Stimulated activated CD8-positive, alpha-beta memory T cell treated with anti-CD3 and anti-CD28 coated beads, Interleukin-12 subunit alpha, Interleukin-12 subunit beta, amount 100 ng/mL, for 1 hour (primary cell): ENCODE measurements at places on chromosomes 4 and X.
A peak's percentile ranks its signal among the peaks of the same experiment; 100 is the strongest.

GRCh38 chr4:7365462-7366179, 69.1 kb downstream of the PSAPL1 start:
- no peak for DNase-seq

- no peak for DNase-seq
Observed at GRCh38 chrX:97895751-97896150, 1012.0 kb downstream of the RPA4 start.

GRCh38 chr4:26751838-26752237, 108.8 kb upstream of the STIM2 start:
- DNase-seq = no peak

GRCh38 chr4:142124874-142125273, 488.5 kb downstream of the IL15 start:
- DNase-seq = no peak

DNA sequence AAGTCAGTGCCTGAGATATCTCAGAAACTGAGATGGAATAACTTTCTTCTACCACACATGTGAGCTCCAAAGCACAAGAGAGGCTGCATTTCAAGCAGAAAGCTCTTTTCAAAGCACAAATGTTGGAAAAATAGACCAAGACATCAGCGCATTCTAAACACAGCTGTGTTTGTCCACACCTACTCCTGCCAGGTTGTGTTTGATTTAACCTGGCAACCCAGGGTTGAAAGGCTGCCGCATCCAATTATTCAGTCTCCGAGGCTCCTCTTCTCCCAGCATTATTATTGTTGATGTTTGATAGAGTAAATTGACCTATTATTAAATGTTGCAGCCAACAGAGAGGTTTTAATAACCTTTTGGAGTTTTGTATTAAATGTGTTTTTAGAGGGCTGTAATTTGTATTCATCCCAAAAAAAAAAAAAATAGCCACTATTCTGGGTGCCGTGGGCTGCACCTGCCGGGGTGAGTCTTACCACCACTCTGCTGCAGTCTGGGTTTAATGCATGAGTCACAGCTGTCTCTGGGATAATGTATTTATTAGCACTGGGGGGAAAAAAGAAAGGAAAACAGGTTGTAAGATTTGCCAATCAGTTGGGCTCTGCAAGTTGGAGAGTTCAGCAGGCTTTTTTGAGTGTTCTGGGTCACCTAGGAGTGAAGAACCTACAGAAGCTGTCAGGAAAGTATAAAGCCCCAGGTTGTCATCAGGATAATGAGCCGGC, 105.2 kb upstream of the NOCT start:
- no peak for DNase-seq

DNA sequence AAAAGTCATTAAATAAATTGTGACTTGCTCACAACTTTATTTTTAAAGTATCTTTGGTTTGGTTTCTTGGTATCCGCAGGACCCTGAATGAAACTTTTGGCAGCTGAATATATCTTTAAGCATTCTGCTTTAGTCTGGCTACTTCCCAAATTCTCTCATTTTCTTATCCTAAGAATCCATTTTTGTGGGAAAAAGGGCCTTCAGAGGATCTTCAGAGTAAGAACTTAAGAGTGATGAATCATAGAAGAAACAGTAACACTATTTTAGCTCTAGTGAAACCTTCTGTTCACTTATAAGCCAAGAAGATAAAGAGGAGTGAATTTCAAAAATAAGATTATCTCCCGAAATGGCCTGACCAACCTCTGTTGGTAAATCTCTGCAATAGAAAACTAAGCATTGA, 540.6 kb upstream of the MAGEB18 start:
- DNase-seq = no peak

DNA sequence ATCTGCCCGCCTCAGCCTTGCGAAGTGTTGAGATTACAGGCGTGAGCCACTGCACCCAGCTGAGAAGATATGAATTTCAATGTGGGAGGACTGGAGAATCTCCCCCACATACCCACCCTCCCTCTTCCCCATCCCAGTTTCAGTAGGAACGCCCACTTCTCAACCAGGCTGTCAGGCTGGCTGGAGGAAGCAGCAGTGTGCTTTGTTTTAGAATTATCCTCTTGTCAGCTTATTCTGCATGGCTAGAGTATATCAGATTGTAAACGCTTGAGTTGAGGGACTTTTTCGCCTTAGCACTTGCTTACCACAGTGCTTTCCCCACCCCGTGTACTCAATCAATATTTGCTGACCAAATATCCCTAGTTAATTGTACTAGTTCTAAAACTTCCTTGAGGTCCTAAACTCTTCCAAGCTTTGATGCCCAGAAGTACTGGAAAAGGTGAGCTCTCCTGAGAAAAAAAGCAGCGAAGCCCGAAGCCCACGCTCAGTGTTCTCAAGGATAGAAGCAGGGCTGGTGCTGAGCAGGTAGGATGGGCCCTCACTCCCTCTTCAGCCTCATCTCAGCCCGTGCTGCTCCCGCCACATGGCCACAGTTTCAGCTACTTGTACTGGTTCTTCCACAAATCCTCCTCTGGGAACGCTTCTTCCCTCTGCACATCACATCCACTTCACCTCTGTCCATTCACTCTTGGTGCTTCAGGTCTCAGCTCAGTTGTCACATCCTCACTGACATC, 7.3 kb upstream of the ARHGAP10 start:
- no peak for DNase-seq

DNA sequence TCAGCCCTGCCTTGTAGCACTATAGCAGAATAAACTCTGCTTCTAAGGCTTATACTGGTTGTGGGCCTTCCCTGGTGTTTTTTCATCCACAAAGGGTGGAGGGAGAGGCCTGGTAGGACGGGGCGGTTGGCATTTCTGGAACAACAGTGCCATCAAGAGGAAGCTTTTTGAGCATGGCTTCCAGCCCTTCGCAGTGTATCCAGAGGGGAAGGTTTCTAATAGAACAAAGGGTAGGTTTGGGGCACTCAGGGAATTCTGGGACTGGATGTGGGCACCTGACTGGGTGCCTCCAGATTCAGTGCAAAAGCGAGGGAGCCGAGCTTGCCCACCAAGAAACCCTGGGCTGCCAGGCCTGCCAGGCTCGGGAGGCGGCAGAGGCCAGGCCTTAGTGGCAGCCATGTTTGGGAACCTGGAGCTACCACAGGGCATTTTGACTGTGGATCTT, 229.6 kb upstream of the AGTR2 start:
- DNase-seq = no peak

- no peak for DNase-seq
Observed at GRCh38 chr4:142500966-142501365, 345.1 kb downstream of the INPP4B start.

DNA sequence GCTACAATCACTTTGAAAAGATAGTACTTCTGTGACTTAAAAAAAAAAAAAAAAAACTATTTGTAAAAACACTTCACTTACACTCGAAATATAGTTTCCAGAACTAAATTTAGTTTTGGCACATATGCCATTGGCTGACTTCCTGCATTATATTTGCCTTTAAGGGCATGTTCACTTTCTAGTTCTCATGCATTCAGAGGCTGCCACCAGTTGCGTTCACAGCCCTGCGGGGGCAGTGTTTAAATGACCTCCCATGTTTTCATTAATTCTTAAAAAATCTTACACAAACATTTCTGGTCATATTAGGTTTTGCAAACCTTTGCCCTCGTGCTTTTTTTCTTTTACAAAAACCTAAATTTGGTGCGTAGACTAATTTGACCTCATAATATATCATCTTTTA, 12.4 kb upstream of the ARHGAP6 start:
- DNase-seq = no peak

DNA sequence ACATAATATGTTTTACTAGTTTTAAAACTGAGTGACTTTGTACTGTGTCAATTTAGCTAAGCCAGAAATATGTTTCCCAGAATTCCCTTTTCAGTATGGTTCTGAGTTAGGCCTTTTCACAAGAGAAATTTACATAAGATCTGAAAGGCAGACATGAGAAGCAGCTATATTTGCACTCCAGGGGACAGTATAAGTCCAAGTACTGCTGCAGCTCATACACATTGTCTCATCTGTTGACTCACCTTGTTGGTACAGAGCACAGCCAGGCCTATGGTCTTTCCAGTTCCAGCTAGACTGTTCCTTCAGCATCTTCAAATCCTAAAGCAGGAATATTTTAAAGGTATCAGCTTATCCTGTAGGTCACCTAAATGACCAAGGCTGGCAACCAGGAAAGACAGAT, 53.5 kb downstream of the BMP3 start:
- DNase-seq = no peak

DNA sequence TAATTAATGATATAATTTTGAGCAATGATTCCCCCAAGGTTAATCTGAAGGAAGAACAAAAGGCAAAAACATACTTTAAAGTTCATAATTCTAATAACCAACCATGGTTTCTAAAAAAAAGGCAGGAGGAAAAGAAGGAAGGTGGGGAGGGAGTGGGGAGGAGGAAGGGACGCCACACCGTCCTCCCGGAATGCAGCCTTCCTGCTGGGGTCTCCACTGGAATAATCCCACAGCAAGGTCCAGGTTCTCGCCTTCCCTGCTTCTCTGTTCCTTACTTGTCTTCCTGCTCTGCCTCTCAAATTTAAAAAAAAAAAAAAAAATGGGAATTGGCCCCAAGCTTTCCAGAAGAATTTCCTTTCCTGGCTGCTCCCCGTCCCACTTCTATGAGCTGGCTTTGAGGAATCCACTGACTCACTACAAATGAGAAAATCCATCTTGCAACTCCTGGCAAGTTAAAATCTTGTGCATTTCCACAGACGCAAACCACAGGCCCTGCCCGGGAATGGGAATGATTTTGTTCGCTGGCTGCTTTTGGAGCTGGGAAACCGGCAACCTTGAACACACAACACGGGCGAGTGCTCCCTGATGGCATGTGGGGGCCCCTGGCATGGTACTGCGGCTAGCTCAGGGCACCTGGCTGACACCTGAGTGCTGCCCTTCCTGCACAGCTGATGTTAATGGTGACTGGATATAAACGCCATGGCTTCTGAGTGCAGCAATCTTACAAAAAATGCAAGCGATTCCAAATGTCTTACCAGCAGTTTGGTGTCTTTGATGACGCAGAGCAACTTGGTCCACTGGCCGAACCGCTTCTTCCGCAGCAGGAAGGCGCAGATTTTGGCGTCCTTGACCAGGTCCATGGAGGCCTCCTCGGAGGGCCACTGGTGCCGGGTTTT, 97.0 kb downstream of the AFAP1 start:
- no peak for DNase-seq

DNA sequence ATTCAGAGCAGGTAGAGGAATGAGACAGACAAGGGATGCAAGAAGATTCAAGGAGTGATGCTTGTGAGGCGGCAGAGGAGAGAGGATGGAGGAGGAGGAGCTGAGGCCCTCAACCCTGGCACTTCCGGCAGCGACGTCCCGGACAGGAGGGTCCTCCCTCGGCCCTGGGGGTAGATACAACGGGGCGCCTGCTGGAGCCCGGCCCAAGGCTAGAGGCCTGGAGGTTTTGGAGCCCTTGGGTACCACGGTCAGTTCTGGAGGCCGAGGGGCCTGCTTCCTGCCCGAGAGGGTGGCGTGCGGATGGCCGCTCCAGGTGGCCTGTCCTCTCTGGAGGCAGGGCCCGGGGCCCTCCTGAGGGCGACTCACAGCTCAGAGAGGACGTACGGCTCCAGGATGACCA, 13.5 kb downstream of the SSR4 start:
- no peak for DNase-seq

GRCh38 chr4:189202182-189202868, 738.3 kb upstream of the FRG1 start:
- DNase-seq = no peak

DNA sequence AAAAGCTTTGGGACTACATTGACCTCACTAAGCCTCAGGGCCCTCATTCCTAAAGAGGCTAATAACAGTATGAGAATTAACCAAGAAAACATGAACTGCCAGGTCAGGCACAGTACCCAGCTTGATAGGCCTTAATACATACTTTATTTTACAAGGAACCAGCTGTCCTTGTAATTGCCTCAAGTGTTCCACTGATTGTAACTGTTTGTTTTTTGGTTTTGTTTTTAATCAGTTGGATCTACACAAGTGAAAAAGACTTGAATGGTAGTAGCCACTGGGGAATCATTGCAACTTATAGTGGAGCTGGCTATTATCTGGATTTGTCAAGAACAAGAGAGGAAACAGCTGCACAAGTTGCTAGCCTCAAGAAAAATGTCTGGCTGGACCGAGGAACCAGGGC, 35.6 kb downstream of the PKD2 start:
- no peak for DNase-seq

DNA sequence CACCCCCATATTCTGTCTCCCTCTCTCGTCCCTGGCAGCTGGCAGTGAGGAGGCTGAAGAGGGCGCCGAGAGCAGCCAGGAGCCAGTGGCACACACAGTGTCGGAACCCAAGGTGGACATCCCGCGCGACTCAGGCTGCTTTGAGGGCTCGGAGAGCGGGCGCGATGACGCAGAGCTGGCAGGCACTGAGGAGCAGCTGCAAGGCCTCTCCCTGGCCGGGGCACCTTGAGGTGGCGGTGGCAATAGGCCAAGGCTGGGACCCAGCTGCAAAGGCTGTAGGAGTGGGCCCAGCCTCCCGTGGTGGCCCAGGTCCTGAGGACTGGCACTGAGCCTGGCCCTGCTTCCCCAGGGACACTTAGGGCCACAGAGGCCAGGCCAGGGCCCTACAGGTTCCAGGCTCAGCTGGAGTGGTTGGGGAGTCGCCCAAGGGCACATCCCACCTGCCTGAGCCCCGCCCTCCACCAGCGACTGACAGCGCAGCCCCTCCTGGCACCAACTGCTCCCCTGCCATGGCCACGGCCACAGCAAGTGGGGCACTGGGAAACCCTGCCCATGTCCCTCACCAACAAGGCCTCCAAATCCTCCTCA, 13.9 kb downstream of the SASH3 start:
- no peak for DNase-seq

GRCh38 chr4:24244663-24245490, 339.5 kb downstream of the DHX15 start:
- no peak for DNase-seq

- peak; percentile 8 for DNase-seq
Observed at GRCh38 chrX:76279007-76279406, 106.1 kb downstream of the PBDC1 start.

DNA sequence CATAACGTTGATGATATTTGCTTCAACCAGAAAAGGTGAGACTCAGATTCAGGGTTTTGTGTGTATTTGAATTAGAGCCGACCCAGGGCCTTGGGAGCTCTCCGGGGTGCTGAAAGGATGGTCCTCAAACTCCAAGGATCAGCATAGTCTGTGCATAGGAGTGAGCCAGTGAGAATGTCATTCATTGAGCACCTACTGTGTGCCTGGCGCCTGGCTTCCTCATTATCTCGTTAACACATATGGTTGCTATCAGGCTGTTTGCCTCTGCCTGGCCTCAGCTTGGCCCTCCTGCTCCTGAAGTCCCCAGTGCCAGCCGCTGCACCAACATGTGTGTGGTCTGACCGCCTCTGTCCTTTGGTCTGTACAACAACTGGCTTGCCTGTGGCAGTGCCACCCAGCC, 25.1 kb upstream of the JAKMIP1 start:
- DNase-seq = no peak

GRCh38 chr4:109627361-109627760, 67.3 kb downstream of the MCUB start:
- no peak for DNase-seq
